Lower lobe of right lung (tissue), 2 donors: ENCODE measurements at places on chromosomes 7 and 10. TPM values are rescaled to one million over a fixed set of nuclear protein-coding genes. Genes with fewer than 3 reads are reported as not detected.

The SEMA3D gene
- total RNA-seq: 8.0 TPM

The EGFR gene
- 62.7 TPM for total RNA-seq

The ACTL6B gene
- total RNA-seq: not detected

The NEUROD6 gene
- total RNA-seq: not detected

The GNAT3 gene
- total RNA-seq: not detected

The GJD4 gene
- total RNA-seq: not detected

The CHAT gene
- not detected for total RNA-seq

The H2BK1 gene
- total RNA-seq: not detected

The CLIP2 gene
- total RNA-seq: 24.1 TPM

The ASAH2B gene
- total RNA-seq: 4.5 TPM

The NDUFA5 gene
- 61.4 TPM for total RNA-seq

The GALNT17 gene
- 6.6 TPM for total RNA-seq

The NUTM2E gene
- total RNA-seq: not detected

The CTTNBP2 gene
- 6.6 TPM for total RNA-seq

The RBP4 gene
- 17.4 TPM for total RNA-seq

The MAPK8 gene
- 47.9 TPM for total RNA-seq

The CNTNAP2 gene
- 0.59 TPM for total RNA-seq

The ATAD1 gene
- 51.2 TPM for total RNA-seq
